SIG-M5 (cell line): ENCODE measurements at places on chromosomes 4 and X.

DNA sequence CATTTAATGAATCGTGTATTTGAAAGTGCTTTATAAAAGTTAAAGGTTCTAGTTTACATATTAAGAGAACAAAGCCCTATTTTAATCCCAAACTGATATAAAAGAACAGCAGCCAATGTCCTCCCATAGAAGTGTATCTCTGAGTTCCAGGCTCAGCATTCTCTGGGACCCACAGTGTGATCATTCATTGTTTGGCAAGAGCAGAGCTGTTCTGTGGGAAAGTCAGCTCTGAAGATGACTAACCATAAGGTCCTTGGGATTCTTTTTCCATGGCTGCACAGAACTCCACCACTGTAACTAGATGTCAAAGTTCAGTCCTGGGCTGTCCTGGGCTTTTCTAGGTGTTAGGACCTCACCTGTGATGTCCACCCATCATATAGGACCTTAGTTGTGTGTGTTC lies 157.0 kb upstream of the TLL1 start:
- no peak for DNase-seq

DNA sequence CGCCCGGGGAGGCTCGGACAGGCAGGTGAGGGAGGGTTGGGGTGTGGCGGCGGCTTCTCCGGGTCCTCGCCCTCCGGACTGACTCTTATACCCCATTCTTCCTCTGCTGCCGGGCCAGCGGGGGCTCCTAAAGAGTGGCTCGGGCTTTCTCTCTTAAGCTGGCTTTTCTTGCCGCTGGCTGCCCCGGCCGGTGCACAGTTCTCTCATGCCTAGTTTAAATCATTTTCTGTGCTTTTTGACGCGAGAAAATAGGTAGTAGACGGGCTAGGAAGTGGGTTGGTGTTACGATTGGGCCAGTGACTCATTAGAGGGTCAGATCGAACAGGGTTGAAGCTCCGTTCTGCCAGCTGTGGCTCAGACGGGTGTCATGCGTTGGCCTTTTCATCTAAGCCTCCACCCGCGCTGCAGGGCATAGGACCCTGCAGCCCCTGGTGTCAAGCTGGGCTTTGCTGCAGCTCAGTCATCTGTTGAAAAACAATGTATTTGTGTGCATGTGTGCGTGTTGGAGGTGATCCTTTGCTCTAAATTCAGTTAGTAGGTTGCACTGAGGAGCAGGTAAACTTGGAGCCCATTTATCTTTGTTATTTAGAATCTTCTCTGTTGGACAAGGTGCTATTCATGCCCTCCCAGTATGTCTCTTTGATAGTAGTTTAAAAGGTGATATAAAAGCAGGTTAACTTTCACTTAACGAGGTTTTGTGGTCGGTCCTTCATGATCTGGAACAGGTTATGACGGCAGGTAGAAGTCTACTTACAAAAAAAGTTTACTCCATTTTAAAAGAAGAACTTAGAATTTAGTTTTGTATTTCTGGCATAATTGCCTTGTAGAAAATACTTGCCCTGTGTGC lies 802 bp downstream of the BMP2K start:
- no peak for DNase-seq

GRCh38 chr4:10656988-10657387 lies 27.6 kb downstream of the CLNK start:
- DNase-seq = no peak

DNA sequence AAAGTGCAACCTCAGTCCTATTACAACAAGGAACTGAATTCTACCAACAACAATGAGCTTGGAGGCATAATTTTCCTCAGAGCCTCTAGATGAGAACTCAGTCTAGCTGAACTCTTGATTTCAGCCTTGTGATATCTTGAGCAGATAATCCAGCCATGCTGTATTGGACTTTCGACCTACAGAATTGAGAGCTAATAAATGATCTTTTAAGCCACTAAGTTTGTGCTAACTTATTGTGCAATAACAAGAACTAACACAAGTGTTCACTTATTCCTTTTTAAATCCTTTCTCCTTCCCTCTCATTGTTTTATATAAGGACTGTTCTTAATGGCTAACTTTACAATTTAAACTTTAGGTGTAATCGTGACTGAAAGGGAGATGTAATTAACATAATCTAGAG lies 140.7 kb downstream of the MAGEB17 start:
- DNase-seq = no peak

- DNase-seq = no peak
Measured at GRCh38 chrX:150857453-150857852, 41.0 kb downstream of the CD99L2 start.

- no peak for DNase-seq
Measured at GRCh38 chrX:125382889-125383288, 63.2 kb downstream of the TEX13C start.

DNA sequence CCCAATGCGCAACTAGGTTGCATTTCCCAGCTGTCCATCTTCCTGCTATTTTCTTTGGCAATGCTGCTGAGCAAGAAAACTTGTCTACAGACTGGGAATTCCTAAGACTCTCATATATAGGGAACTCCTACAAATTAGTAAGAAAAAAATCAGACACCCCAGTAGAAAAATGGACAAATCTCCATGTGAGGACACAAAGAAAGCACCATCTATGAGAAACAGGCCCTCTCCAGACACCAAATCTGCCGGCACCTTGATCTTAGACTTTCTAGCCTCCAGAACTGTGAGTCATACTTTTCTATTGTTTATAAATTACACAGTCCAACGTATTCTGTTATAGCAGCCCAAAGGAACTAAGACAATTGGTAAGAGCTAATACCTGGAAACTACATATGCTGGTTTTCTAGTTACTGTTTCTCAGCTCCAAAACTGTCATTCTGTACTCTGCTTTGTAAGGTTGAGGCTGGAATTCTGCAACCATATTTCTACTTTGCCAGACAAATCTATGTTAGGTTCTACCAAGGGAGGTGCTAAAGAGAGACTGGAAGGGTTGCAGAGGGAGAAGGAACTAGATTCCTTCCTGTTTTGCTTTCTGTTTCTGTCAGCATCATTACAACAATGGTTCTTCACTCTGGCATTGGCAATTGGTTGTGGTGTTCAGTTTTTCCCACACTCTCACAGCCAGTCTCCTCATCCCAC lies 35.7 kb upstream of the FAM241A start:
- DNase-seq = peak; percentile 18

DNA sequence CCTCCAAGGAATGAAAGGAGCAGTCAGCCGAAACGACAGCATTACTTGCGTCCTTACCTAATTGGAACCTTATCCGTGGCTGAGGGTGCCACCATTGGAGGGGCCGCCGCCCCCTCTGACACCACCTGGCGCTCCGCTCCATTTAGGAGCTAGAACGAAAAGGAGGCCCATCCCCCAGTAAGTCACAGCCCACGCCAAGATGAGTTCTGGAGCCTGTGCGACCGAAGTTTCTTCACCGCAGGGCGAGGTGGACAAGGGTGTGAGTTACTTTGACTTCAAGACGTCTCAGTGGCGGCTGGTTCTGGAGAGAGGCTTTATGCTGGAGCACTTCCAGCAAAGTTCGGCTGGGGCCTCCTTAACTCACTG lies 729 bp upstream of the IRF2 start:
- DNase-seq = no peak

DNA sequence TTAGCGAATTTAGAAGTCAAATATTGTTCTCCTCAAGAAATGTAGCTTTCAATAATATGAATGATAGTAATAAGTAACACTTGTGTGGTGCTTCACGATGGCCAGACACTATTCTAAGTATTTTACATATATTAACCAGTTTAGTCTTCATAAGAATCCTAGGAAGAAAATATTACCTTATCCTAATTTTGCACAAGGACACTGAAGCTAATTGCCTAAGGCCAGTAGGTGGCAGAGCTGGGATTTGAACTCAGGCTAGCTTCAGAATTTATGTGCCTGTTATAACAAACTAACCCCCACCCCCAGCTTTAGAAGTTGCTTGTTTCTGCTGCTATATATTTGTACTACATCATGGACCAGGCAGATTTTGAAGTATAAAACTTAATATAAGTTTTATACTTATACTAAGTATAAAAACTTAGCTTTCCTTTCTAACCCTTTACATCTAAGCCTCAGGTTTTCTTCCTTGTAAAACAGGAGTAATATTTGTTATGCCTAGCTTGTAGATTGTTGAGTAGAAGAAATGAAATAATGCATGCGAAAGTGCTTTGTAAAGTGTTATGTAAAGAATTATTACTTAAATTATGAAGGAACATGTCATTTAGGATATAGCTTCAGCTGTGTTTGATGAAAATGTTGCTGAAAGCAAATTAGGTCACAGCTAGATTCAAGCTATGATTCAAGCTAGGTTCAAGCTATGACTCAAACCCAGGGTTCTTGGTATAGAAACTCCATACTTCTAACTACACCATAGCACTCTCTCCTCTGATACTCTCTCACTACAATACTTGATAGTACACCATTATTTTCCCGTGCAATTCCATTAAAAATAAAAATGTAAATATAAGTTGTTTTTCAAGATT lies 4.2 kb upstream of the CDS1 start:
- DNase-seq = no peak

- DNase-seq = no peak
Measured at GRCh38 chrX:8364369-8365141, 100.1 kb upstream of the VCX3B start.

GRCh38 chr4:124499261-124499660 lies 213.3 kb downstream of the ANKRD50 start:
- DNase-seq = no peak

DNA sequence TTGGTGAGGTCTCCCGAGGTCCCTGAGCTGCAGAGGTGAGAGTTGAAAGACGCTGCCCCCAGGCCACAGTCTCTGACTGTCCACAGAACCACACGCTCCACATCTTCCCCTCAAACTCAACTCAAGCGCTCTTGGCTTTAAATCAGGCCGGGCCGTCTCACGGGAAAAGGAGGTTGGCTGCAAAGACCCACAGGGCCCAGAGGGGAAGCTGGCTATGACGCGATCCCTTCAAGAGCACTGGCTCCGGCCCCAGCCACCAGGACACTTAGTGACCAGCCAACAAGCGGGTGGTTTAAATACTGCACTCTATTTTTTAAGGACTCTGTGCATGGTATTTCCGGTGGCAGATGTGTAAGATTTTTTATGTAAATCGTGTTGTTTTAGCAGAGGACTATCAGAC lies 19.9 kb downstream of the LRPAP1 start:
- DNase-seq = no peak
